ENCODE measurements at places on chromosomes 6 and 20.

DNA sequence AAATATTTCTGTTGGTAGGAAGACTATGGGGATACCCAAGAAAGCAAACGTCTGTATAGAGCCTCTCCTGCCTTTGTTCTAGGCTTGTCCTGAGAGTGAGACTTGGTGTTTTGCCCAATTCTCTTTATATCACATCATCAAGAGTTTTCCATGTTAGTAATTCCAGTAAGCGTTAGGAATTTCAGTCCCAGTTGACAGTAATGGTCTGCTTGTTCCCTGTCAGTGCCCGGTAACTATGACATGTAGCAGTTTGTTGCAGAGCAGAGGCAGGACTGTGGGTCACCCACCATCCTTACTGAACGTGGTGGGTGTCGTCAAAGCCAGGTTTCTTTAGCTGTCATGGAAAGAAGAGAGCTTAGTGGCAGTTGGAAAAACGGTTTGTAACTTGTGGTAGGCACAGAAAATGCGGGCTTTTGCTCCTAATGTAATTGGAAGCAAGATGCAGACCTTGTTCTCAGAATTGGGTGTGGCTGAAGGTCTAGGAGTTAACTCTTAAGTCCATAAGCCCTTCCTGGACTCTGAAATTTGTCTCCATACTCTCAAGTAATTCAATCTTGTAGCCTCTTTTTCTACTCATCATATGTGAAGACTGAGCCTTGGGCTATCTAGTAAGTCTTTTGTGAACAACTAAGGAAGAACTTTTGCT is 188.8 kb downstream of the TMEM242 start:
- no peak for DNase-seq

GRCh38 chr6:80605165-80605989 is 498.9 kb downstream of the BCKDHB start:
- DNase-seq, result no peak

GRCh38 chr6:15530411-15530810 is 132.4 kb downstream of the DTNBP1 start:
- no peak for DNase-seq

- DNase-seq, result no peak
Measured at GRCh38 chr6:141607956-141608355, 524.8 kb upstream of the GJE1 start.

GRCh38 chr6:128314190-128314589 is 206.2 kb downstream of the PTPRK start:
- DNase-seq, result no peak

GRCh38 chr20:3782597-3782996 is 1.3 kb upstream of the SPEF1 start:
- no peak for DNase-seq

GRCh38 chr6:24546439-24546838 is 51.7 kb downstream of the ALDH5A1 start:
- DNase-seq, result no peak

Data from progenitor cell of endocrine pancreas (in vitro differentiated cells).